ENCODE measurements at places on chromosomes 16 and 17.

- DNase-seq, result no peak
Measured at GRCh38 chr16:75064403-75065148, 52.0 kb downstream of the LDHD start.

GRCh38 chr16:8528471-8528870 is 61.8 kb downstream of the TMEM114 start:
- DNase-seq, result no peak

DNA sequence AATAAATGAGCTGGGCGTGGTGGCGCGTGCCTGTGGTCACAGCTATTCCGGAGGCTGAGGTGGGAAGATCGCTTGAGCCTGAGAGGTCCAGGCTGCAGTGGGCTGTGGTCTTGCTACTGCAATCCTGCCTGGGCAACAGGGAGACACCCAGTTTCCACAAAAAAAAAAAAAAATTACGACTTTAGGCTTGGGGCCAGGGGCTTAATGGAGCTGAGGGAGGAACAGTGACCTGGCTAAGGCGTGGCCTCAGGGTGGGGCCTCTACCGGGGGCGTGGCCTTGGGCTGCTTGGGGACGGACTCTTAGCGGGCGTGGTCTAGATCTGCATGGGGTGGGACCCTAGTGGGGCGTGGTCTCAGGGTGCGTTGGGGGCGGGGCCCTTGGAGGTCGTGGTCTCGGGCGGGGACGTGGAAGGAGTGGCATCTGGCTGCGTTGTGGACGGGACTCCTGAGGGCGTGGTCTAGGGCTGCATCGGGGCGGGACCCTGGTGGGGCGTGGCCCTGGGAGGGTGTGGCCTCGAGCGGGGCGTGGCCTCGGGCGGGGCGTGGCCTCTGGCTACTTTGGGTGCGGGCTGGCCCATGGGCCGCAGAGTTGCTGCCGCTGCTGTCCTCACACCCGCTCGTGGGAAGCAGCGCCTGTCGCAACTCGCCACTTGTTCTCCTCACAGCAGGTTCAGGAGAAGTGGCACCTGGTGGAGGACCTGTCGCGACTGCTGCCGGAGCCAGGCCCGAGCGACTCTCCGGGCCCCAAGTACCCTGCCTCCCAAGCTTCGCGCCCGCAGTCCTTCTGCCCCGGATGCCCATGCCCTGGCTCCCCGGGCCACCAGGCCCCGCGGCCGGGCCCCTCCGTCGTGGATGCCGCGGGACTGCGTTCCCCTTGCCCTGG is 5.8 kb upstream of the C17orf99 start:
- peak; percentile 79 for DNase-seq

GRCh38 chr16:27853651-27854050 is 209.9 kb downstream of the GSG1L start:
- no peak for DNase-seq

DNA sequence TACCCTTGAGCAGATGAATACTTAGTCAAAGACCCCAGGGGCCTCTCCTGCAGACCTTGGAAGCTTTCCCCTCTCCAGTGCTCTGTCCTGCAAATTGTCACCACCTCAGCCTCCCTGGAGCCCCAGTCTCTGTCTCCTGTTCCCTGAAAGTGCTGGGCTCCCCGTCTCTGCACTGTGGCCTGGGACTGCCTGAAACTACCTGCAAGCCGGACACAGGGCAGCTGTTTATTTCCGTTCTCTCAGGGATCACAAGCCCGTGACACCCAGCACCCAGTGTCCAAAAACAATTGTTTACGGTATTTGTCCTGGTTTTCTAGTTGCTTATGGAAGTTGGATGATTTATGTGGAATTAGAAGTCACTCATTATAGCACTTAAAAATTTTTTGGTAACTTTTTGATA is 81.6 kb upstream of the CHMP6 start:
- no peak for DNase-seq

- DNase-seq, result peak; percentile 25
Measured at GRCh38 chr17:3944485-3945388, 19.5 kb downstream of the ATP2A3 start.

DNA sequence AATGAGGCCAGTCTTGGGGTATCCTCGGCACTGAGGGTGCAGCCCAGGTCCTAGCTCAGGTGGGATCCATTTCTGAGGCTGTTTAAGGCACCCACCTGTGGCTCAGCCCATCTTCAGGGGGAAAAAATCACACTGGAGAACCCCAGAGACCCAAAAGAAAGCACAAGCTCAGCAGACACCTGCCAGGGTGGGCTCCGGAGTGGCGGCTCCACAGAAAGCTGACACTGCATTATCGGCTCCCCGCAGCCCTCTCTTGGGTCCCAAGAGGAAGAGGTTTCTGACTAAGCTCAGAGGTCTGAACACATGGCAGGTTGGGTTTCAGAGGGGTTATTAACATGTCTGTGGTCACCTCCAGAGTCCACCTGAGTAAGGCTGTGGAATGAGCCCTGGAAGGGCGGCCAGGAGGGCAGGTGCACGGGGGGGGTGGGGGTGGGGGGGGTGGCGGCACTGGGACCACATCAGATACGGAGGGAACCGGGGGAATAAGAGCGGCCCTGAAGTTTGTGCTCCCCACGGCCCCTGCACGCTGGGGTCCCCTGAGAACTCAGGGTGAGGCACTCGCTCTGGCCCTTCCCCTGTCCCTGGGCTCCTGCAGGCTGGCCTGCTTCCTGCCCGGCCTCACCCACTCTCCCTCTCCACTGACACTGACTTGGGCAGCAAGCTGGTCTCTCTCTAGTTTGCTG is 79.5 kb downstream of the TIMM22 start:
- no peak for DNase-seq

DNA sequence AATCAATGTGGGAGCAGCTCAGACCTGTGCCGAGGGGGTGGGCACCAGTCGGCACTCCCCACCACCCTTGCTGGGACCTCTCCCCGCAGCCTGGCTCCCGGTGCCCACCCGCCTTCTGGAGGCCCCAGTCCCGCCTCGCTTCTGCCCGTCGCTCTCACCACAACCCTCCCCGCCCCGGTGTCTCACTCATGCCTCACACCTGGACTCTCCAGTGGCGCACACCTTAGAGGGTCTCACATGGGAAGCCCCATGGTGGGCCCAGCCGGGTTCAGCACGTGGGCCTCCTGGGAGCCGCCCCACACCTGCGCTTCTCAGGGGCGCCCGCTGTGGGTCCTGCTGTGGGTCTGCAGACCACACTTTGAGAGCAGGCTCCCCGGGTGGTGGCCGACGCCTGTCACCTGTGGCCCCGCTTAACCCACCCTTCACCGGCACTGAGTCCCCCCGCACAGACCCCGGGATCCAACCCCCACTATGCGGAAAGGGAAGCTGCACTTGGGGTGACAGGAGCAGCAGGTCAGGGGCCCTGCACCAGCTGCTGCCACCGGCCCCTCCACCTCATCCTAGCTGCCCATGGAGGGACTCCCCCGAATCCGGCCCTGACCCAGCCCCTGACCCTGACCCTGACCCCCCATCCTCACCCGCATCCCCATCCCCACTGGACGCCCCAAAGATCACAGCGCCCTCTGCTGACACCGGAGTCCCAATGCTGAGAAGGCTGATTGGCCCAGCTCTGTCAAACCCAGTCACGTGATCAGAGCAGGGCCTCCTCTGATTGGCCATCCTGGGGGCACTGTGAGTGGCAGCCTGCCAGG is 27.4 kb upstream of the SLC38A10 start:
- DNase-seq, result no peak

DNA sequence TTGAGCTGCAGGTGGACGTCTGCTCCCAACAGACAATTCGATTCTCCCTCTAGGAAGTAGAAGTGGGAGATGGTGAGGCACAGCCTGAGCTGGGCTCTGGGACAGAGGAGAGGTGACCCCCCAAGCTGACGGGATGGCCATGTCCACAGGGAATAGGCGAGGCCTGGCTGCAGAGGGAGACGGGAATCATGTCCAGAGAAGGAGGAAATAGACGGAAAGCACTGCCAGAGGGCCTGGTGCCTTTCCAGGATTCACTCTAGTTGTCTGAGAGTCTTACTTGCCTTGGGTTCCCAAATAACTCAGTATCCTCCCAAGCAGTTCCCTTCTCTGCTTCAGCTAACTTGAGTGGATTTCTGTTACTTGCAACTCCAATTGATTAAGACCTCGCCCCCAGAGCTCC is 4.3 kb upstream of the CRISPLD2 start:
- no peak for DNase-seq

DNA sequence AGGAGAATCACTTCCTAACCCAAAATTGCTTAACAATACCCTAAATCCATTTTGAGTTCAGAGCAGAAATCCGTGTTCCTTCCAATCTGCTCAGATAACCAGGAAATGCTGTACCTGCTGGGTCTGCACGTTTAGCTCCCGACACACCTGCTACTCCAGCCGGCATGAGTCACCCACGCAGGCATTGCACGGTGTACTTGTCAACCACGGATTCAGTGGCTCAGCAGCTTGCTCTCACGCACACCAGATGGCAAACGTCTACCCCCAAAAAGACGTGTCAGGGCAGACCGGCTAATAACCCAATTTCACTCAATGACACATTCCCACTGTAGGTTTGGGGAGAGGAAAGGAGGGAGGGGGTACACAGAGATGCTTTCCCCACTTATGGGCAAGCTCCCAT is 468.1 kb downstream of the SOX9 start:
- DNase-seq, result no peak

GRCh38 chr17:79065105-79065670 is 9.4 kb upstream of the ENGASE start:
- DNase-seq, result no peak

DNA sequence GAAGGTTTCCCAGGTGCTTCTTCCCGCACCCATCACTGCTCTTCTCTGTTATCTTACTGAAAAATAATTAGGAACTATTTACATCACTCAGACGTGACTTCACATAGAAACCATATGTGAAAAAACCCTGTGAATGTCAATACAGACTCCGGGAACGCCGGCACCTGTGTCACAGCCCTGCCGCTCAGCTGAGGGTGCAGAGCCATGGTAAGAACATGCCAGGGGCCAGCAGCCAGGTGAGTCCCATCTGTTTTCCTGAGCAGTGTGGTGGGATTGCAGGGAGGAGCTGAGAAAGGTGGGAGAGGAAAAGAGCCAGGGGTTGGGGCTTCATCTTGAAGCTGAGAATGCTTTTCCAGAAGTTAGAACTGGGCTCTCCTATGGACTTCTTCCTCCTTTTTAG is 13.7 kb downstream of the FOXF1 start:
- no peak for DNase-seq

DNA sequence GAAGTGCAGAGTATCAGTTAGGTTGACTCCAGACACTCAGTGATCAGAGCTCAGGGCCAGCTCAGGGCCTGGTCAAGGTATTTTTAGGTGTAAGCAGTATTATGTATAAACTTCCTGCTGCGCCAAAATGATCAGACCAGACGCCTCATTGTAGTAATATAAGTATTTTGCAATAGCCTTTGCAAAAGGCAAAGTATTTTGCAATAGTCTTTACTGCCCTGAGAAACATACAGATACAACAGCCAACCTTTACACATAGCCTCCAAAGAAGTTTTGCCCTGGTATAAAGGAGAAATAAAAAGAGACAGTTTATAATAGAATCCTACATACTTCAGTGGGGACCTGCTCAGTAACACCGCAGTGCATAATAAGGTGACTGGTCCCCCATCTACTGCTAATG is 333.0 kb upstream of the EEF2KMT start:
- no peak for DNase-seq

- no peak for DNase-seq
Measured at GRCh38 chr16:50268352-50268751, 2.0 kb downstream of the ADCY7 start.

GRCh38 chr17:18992454-18993130 is 12.0 kb downstream of the FAM83G start:
- peak; percentile 44 for DNase-seq

Measured in activated gamma-delta T cell (primary cell).